ENCODE measurements at places on chromosomes 3 and 15.

- no peak for DNase-seq
Observed at GRCh38 chr3:177746337-177746933, 549.2 kb upstream of the TBL1XR1 start.

GRCh38 chr15:48722764-48723661 lies 77.5 kb upstream of the FBN1 start:
- no peak for DNase-seq

- no peak for DNase-seq
Observed at GRCh38 chr15:74865316-74865715, 7.8 kb downstream of the SCAMP2 start.

- DNase-seq = no peak
Observed at GRCh38 chr3:29255854-29256696, 24.8 kb upstream of the RBMS3 start.

DNA sequence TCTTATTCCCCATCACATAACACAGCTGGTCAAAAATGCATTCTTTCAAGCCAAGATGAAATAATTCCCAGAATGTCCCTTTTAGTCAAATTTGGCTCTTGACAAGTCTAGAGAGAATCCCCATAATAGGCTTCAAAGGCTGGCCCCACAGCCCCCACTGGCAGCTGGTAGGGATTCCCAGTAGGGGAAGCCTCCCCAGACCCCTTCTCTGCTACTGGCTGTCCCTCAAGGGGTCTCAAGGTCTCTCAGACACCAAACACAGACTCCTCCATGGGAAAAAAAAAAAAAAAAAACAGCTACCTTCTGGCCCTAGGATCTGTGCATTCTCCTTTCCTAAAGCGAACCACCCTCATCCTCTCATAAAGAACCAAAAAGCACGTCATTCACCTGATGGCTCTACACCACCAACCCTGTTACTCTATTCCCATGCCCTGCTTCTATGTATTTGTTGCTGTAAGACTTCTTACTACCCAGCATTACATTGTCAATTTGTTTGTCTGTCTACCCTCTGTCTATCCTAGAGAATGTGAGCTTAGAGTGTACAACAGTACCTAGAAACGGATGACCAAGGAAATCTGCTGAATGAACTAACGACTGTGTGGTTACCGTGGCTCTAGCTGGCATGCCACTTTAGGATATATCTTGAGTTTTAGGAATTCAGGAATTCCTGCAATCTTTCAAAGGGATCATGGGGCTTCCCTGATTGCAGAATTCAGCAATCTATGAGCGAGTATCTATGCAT lies 164.1 kb upstream of the NSMCE3 start:
- DNase-seq = no peak

DNA sequence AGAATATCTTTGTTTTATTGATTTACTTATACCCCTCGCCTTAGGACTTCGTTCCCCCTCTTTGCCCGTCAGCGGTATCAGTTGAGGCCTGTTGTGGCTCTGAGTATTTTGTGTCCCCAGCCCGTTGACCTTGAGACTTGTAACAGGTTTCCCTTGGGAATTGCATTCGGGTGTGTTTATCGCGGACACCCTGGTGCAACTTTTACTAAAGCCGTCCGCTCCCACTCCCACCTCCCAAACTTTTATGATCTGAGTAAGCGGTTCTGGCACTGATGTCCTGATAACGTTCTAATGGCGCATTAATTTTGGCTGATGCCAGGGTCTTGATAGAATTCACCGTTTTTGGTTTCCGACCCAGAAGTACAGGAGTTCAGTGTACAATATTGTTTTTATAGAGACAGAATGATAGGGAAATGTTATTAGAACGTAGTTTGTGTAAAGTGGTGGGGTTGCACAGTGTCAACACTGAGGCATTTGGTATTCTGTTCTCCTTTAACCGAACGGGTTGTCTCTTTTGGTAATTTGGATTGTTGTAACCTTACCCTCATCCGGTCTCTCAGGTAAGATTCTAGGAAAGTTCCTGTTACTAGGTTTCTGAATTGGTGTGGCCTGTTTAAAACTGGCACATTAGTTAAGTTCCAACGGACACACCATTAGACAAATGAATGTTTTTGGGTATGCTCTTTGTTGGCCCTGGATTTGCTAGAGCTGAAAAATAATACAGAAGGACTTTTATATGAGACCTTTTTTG lies 47.8 kb downstream of the OIP5 start:
- DNase-seq = no peak

GRCh38 chr3:57164217-57164656 lies 916 bp downstream of the IL17RD start:
- no peak for DNase-seq

- no peak for DNase-seq
Observed at GRCh38 chr3:130895690-130896488, 2.0 kb downstream of the ATP2C1 start.

DNA sequence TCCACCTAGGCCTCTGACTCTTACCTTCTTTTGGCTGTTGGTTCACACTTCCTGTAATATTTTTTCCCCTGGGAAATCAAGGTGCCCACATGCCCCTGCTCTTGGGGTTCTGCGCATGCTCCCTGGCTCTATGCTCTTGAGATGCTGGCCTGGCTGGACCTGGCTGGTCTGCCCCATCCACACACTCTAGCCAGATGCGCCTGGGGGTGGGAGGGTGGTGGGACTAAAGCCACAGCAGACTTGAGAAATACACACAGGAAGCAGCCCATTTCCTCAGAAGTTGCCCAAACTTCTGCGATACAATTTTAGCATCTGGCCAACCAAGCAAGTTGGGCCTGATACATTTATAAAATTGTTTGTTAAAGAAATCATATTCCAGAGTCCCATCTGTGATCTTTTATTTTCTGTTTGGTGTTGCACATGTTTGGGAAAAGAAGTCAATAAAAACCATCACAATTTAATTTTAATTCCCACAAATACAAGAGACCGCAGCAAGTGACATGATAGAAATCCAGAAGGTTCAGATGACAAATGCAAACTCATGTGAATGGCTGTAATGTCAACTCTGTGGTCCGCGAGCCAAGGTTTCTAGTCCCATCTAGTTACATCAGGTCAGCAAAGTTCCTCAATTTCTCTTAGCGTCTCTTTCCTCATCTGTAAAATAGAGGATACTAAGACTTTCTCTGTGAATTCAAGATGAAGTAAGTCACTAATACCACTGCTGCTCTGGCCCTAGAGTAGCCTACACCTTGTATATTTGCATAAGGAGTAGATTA lies 55.9 kb upstream of the MEF2A start:
- no peak for DNase-seq

- DNase-seq = no peak
Observed at GRCh38 chr15:74716651-74717050, 8.7 kb downstream of the CYP1A1 start.

GRCh38 chr3:51916418-51916817 lies 13.3 kb upstream of the IQCF1 start:
- no peak for DNase-seq

GRCh38 chr15:100253640-100254039 lies 88.1 kb downstream of the ADAMTS17 start:
- no peak for DNase-seq

DNA sequence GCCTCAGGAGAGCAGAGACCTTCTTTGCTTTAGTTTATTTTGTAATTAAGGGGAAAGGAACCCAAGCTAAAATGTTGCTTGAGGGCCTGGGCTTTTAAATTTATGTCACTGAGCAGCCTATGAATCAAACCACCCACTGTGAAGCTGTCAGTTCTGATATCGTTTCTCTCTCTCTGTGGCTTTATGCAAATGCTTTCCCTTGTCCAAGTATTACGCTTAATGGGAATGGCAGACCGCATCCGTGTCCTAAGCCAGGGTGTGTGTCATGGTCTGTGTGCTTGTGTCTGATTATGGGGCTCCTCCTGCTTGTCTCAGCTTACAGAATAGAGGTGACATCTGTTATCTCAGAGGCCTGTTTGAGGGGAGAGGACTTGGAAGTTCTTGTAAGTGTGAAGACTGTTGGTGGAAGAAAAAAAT lies 82.4 kb downstream of the EBLN2 start:
- no peak for DNase-seq

DNA sequence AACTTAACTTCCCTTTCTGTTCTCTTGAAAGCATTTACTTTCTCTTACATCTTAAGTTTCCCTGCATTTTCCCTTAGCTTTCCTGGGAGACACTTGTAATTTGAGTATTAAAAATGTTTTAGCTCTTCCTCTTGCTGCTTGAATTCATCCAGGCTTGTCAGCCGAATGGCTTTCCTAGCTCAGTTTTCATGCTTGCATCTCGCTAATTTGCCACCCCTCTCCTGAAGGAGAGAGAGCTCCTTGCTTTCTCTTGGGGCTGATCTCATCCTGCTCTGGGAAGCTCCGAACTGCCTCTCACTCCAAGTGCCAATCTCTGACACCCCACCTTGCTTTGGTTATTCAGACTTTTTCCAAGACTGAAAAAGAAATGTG lies 374.6 kb upstream of the TBL1XR1 start:
- DNase-seq = no peak

DNA sequence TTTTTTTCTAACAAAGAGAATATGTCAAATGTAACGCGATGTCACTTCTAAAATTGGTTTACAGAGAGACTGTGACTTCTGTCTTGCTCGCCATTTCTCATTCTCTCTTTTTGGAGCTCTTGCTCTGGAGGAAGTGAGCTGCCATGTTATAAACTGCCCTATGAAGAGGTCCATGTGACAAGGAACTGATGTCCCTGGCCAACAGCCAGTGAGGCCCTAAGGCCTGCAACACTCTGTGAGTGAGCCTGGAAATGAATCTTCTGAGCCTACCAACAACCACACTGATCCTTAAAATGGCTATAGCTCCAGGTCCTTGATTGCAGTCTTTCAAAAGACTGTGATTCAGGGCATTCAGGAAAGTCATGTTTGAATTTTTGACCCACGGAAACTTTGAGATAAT lies 49.9 kb downstream of the NMD3 start:
- DNase-seq = no peak

- no peak for DNase-seq
Observed at GRCh38 chr15:39230205-39230907, 350.5 kb upstream of the THBS1 start.

- DNase-seq = no peak
Observed at GRCh38 chr3:161558236-161558635, 61.6 kb downstream of the OTOL1 start.

DNA sequence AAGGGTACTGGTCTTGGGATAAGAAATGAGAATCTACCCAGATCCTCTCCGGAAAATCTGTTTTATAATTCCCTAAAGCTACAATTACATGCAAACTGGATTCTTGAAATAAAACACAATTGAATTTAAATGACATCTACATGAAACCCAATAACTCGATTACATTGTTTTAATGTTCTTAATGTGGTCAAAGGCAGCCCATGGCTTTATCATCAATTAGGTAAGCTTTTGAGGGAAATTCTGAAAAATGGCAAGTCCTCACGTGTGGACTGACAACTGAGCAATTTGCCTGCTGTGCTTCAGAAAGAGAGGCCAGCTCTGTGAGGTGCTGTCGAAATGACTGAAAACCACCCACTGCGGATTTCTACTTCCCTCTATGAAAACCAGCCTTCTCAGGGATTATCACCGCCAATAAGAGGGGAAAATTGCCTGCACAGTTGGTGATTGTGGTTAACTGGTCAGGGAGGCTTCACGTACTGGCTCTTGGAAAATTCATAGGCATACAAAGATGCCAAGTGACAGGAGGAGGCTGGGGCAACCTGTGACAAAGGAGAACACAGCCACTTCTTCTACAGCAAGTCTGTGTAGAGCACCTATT lies 200.8 kb upstream of the SLCO3A1 start:
- DNase-seq = no peak

DNA sequence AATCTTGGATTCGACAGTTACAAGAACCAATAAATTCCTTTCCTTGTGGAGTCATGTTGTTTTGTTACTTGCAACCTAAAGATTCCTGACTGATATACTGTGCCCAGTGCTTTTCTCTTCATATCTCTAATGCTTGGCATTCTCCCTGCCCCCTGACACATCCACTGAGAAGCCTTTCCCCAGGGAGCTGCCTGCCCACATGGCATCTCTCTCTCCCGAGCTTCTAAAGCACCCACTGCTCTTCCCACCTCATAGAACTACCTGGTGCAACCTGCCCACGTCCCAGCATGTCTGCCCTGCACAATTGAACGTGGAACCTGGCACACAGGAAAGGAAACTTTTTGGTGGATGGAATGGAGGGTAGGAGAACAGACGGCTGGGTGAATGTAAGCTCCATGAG lies 6.8 kb downstream of the CYP8B1 start:
- no peak for DNase-seq

- no peak for DNase-seq
Observed at GRCh38 chr3:60528651-60529050, 722.6 kb downstream of the FHIT start.

DNA sequence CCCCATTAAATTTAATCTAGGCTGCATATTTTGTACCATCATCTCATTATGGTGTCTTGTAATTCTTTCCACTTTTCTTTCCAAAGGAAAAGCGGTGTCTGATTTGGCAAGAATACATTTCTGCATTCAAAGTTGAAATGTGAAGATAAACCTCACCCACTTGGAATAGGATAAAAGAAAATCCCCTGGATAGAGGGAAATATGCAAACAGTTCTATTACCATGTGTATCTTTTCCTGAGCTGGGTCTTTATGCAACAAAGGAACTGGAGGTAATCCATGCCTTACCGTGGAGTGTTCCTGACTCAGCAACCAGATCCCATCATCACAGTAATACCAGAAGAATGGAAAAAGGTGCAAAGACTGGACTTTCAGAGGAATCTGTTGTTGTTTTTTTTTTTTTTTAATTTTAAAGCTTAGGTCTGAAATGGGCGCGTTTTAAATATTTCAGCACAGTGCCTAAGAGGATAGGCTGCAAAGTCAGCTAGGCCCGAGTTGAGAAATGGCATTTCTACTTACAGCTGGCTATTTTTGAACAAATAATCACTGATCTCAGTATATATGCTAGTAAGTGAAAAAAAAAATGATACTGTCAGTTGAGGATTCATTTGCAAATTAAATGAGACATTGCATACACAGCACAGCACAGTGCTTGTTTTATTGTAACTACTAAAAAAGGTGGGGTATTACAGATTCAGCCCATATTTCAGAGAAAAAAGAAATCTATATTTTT lies 55.5 kb upstream of the ADAMTS9 start:
- DNase-seq = no peak

DNA sequence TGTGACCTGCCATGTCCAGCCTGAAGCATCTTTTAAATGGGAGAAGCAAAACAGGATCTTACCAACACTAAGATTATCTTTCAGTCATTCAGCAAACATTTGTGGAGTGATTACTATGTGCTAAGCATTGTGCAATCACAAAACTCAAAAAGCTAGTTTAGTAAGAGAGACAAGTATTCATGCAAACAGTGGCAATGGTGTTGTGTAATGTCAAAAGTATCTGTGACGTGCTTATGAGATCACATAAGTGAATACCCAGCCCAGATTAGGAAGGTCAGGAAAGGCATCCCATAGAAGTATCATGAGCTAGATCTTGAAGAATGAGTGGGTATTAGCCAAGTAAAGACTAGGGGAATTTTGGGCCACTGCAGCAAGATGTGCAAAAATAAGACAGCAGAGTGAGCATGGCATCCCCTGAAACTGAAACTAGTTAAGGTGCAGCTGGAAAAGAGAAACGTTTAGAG lies 32.1 kb downstream of the SEC62 start:
- DNase-seq = no peak

GRCh38 chr3:158430448-158430847 lies 140.5 kb upstream of the MLF1 start:
- DNase-seq = no peak
